ENCODE measurements at places on chromosomes 5 and 9. TPM values are rescaled to one million over a fixed set of nuclear protein-coding genes. Genes with fewer than 3 reads are reported as not detected.

PLEKHG4B gene
- not detected for total RNA-seq

ALDH7A1 gene
- total RNA-seq = 24.3 TPM

CHSY3 gene
- 12.7 TPM for total RNA-seq

NUDT12 gene
- 4.4 TPM for total RNA-seq

PHF24 gene
- 1.0 TPM for total RNA-seq
